ENCODE measurements at places on chromosomes 3 and 15. TPM values are rescaled to one million over a fixed set of nuclear protein-coding genes. Genes with fewer than 3 reads are reported as not detected.

The RARB gene
- 2.6 TPM for total RNA-seq

The MUSTN1 gene
- total RNA-seq = not detected

The TNFSF10 gene
- 191 TPM for total RNA-seq

The CCDC54 gene
- not detected for total RNA-seq

The RFTN1 gene
- total RNA-seq = 22.1 TPM

The GPR62 gene
- under 0.01 TPM for total RNA-seq

The RASSF1 gene
- 19.8 TPM for total RNA-seq

The ECE2 gene
- total RNA-seq = not detected

The SEMA3G gene
- total RNA-seq = 0.34 TPM

The RGMA gene
- 3.1 TPM for total RNA-seq

The FAM107A gene
- total RNA-seq = not detected

The ZNF80 gene
- not detected for total RNA-seq

The TMEM89 gene
- not detected for total RNA-seq

The ACAN gene
- total RNA-seq = not detected
